ENCODE measurements at places on chromosomes 1 and 21.

GRCh38 chr1:155178441-155179111, 4.9 kb downstream of the TRIM46 start:
- H3K36me3 ChIP-seq: no peaks in the 10 kb centered on the region
- H3K27me3 ChIP-seq: no peaks in the 10 kb centered on the region
- peaks cover 14% of the 10 kb centered on the region for H3K4me1 ChIP-seq
- no peak for DNase-seq

DNA sequence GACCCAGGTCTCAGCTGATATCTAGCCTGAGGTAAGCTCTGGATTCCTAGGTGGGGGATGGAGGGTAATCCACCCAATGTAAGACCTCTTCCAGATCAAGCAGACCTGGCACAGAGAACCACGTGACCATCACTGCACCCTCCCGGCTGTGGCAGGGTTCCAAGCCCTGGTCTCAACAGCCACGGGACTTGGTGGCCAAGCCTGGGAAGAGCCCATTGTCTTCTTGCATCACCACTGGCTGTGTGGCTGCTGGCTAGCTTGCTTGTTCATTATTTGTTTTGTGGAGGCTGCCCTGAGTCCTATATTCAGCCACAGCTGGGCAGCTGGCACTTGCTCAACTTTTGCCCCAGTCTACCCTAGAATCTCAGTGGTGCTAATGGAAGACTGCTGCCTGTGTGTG, 24.1 kb upstream of the NFASC start:
- no peaks in the 10 kb centered on the region for H3K36me3 ChIP-seq
- no peaks in the 10 kb centered on the region for H3K27me3 ChIP-seq
- DNase-seq: no peak
- H3K4me3 ChIP-seq: peak overlapping the region; percentile 10
- no peak overlapping the region for H3K27ac ChIP-seq

- no peak for DNase-seq
- no peaks in the 10 kb centered on the region for H3K36me3 ChIP-seq
- no peaks in the 10 kb centered on the region for H3K4me1 ChIP-seq
- no peak overlapping the region for H3K4me3 ChIP-seq
- H3K27me3 ChIP-seq: no peaks in the 10 kb centered on the region
Observed at GRCh38 chr1:191049781-191050180, 572.1 kb upstream of the BRINP3 start.

- no peak overlapping the region for H3K27ac ChIP-seq
- peaks cover 13% of the 10 kb centered on the region for H3K4me1 ChIP-seq
- no peak overlapping the region for H3K4me3 ChIP-seq
- DNase-seq: no peak
- no peaks in the 10 kb centered on the region for H3K27me3 ChIP-seq
Observed at GRCh38 chr1:226002667-226003501, 3.7 kb upstream of the SDE2 start.

DNA sequence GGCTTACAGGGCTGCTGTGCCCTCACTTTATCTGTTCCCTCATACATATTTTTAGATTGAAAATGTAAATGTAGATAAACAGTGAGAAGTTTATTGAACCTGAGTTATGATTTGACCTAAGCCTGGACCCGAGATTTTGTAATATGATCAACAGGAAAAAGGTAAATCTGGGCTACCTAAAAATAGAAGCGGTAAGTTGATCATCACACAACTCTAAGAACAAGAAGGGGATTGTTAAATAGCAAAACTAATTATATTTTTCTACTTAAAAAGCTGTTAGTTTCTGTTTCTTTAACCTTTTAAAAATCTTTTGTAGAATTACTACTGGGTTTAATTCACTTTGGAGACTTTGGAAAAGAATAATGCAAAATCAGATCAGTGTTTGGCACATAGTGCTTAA, 35.6 kb downstream of the CAMTA1 start:
- no peaks in the 10 kb centered on the region for H3K27me3 ChIP-seq
- no peaks in the 10 kb centered on the region for H3K36me3 ChIP-seq
- H3K27ac ChIP-seq: no peak overlapping the region
- no peak overlapping the region for H3K4me3 ChIP-seq

DNA sequence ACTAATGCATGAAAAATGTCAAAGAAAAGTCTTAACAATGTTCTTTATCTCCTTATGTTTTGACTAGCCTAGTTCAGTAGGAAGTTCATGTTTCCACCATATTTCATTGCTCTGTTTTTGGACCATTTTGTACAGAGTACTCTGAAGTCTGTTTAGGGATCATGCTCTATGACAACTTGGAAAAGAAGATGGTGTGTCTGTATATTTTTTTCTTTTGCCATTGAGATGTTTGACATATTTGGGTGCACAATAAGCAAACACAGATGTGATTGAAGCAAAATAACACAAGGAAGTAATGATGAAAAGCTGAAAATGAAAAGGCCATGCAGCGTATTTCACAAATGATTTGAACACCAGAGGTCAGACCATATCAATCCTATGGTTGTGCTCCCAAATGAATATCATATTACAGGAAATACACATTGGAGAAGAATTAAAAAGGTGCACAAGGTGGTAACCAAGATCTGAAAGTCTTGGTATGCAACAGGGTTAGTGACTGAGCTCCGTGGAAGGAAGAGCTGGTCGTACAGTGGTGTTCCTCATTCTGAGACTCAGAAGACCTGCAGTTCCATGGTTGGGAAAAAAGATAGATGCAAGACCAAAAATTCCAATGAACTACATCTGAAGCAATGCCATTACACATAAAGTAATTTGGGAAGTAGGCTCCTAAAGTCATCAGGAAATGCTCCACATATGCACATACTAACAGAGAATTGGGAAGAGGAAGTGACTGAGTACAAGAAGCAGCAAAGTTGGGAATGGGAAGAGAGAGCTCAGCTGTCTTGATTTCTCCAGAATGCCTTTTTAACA, 463.5 kb downstream of the LMO4 start:
- no peak overlapping the region for H3K4me3 ChIP-seq
- H3K27ac ChIP-seq: no peak overlapping the region
- peaks cover 4% of the 10 kb centered on the region for H3K4me1 ChIP-seq
- H3K36me3 ChIP-seq: no peaks in the 10 kb centered on the region

- H3K4me1 ChIP-seq: no peaks in the 10 kb centered on the region
- no peak overlapping the region for H3K27ac ChIP-seq
- no peaks in the 10 kb centered on the region for H3K27me3 ChIP-seq
- no peak overlapping the region for H3K4me3 ChIP-seq
- DNase-seq: no peak
Observed at GRCh38 chr1:160330119-160330518, 12.9 kb downstream of the COPA start.

DNA sequence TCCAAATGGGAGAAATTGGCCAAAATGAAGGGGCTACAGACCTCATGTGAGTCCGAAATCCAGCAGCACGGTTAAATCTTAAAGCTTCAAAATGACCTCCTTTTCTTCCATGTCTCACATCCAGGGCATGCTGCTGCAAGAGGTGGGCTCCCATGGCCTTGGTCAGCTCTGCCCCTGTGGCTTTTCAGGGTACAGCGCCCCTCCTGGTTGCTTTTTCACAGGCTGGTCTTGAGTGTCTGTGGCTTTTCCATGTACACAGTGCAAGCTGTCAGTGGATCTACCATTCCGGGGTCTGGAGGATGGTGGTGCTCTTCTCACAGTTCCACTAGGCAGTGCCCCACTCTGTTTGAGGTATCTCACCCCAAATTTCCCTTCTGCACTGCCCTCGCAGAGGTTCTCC, 78.7 kb downstream of the PRRX1 start:
- H3K4me1 ChIP-seq: no peaks in the 10 kb centered on the region
- H3K36me3 ChIP-seq: no peaks in the 10 kb centered on the region
- no peak for DNase-seq
- peak overlapping the region; percentile 44 for H3K4me3 ChIP-seq
- no peaks in the 10 kb centered on the region for H3K27me3 ChIP-seq
- H3K27ac ChIP-seq: no peak overlapping the region

DNA sequence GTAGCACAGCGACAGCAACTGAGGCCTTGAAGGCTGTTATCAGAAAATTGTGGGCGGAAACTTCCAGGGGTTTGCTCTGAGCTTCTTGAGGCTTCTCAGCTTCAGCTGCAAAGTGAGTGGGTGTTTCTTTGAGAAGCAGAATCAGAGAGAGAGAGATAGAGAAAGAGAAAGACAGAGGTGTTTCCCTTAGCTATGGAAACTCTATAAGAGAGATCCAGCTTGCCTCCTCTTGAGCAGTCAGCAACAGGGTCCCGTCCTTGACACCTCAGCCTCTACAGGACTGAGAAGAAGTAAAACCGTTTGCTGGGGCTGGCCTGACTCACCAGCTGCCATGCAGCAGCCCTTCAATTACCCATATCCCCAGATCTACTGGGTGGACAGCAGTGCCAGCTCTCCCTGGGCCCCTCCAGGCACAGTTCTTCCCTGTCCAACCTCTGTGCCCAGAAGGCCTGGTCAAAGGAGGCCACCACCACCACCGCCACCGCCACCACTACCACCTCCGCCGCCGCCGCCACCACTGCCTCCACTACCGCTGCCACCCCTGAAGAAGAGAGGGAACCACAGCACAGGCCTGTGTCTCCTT, at the start of gene FASLG:
Gene FASLG, plus strand, starts transcription at position 233 of the 583 bp plus-strand sequence. Its CDS starts 99 bp downstream, at position 332.
- H3K27ac ChIP-seq: no peak within 1 kb of the TSS
- DNase-seq: no peak
- H3K36me3 ChIP-seq: no peaks in the 10 kb centered on the region
- H3K4me1 ChIP-seq: peaks cover 8% of the 10 kb centered on the region
- H3K4me3 ChIP-seq: no peak within 1 kb of the TSS
- no peaks in the 10 kb centered on the region for H3K27me3 ChIP-seq

DNA sequence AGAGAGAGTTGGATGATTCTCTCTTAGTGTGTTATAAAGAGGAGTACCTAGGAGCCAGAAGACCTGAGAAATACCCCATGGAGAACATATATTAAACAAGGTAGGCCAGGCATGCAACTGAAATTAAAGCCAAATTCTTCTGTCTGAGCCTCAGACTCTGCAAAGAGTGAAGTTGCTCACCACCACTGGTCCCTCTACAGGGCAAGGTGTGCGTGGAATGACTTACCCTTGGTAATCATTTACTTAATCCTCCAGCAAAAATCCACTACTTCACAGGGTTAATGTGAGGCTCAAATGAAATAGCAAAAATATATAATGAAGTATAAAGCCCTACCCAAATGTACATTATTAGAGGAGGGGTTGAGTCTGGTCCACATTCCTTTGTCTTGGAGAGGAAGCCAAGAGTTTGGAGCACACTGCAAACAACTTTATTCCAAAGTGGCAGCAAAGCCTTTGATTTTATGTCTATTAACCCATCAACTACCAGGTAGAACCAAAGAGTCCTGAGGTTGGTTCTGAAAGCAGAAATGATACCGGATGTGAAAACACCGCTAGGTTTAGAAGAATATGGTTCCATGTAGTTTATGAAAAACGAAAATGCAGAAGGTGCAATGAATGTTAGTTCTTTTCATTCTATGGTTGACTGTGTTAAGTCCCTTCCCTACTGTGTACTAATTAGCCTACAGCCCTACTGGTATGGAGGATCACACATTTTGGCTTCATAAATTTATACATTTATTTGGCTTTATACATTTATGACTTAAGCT, 8.5 kb downstream of the SSR2 start:
- no peaks in the 10 kb centered on the region for H3K27me3 ChIP-seq
- DNase-seq: no peak
- peaks cover 62% of the 10 kb centered on the region for H3K36me3 ChIP-seq
- no peak overlapping the region for H3K4me3 ChIP-seq
- no peak overlapping the region for H3K27ac ChIP-seq

- no peaks in the 10 kb centered on the region for H3K27me3 ChIP-seq
- no peak overlapping the region for H3K4me3 ChIP-seq
- no peak for DNase-seq
- no peaks in the 10 kb centered on the region for H3K36me3 ChIP-seq
- no peaks in the 10 kb centered on the region for H3K4me1 ChIP-seq
Observed at GRCh38 chr1:101004670-101005069, 20.9 kb downstream of the DPH5 start.

- H3K4me3 ChIP-seq: no peak within 1 kb of the TSS
- H3K27ac ChIP-seq: no peak within 1 kb of the TSS
- H3K36me3 ChIP-seq: no peaks in the 10 kb centered on the region
- no peaks in the 10 kb centered on the region for H3K27me3 ChIP-seq
Observed at GRCh38 chr1:119768778-119769177, at the start of gene HMGCS2. Gene HMGCS2, minus strand, starts transcription at chr1:119768905. Its CDS starts 61 bp downstream, at chr1:119768844.
